CD4-positive, alpha-beta T cell treated with Interleukin-15 for 4 hours (primary cell): ENCODE measurements at places on chromosomes 4 and X.

DNA sequence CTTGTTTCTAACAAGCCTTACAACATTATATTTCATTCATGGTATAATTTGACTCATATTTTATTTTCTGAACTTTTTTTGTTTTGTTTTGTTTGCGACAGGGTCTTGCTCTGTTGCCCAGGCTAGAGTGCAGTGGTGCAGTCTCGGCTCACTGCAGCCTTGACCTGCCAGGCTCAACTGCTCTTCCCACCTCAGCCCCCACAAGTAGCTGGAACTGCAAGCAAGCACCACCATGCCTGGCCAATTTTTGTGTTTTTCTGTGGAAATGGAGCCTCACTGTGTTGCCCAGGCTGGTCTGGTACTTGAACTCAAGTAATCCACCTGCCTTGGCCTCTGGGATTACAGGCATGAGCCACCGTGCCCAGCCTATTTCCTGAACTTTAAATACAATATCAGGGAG is 42.5 kb downstream of the GRID2 start:
- no peak for DNase-seq

- no peak for DNase-seq
These were observed 66.5 kb upstream of the ZFP42 start for GRCh38 chr4:187929024-187929423.

GRCh38 chrX:122046815-122047214 is 999.4 kb downstream of the GLUD2 start:
- no peak for DNase-seq

DNA sequence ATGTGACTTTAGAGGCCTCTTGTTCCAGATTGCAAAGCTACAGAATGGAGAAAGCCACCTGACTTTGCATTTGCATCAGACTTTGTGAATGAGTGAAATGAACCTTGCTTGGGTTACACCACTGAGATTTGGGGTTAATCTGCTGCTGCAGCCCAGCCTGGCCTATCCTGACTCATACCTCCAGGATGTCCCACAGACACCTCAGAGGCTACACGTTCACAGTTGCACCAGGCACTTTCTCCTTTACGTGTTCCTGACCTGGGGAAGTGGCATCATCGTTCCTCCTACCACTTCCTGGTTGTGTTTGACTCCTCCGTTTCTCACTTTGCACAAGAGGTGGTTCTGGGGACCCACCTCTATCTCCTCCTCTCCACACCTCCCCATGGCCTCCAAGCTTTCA is 9.2 kb upstream of the SORCS2 start:
- DNase-seq, result no peak

DNA sequence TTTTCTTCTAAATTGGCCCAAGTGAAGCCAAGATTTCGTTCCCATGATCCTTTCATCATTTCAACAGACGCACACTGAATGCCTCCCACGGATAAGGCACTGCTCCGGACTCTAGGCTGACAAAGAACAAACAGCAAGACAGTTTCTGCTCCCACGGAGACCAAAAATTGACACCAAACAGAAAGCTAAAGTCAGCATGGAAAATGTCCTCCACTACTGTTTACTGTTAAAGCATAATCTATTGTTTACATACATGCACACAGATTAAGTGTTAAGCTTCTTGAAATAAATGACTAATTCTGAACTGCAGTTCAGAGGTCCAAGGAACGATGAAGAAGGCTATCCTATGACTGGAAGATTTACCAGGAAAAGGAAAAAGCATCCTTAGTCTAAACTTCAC is 199.6 kb downstream of the AASDH start:
- no peak for DNase-seq

DNA sequence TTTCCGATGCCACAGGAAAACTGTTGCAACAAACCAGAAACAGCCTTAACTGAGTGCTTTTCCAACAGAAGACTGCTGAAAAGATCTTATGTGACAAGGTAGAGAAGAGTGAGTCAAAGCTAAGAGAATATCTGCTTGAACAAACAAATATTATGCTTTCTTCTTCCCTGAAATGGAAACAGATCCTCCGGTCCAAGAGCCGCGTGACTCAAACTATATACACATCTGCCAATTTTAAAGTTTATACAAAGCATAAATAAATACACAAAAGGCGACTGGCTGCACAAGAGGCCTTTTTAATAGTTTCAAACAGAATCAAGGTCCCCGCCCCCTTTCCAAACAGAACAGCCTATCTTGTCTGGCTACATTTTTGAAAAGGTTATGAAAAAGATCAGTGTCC is 329.7 kb upstream of the F9 start:
- DNase-seq, result no peak

GRCh38 chrX:16063141-16063540 is 60.2 kb upstream of the GRPR start:
- DNase-seq, result no peak

DNA sequence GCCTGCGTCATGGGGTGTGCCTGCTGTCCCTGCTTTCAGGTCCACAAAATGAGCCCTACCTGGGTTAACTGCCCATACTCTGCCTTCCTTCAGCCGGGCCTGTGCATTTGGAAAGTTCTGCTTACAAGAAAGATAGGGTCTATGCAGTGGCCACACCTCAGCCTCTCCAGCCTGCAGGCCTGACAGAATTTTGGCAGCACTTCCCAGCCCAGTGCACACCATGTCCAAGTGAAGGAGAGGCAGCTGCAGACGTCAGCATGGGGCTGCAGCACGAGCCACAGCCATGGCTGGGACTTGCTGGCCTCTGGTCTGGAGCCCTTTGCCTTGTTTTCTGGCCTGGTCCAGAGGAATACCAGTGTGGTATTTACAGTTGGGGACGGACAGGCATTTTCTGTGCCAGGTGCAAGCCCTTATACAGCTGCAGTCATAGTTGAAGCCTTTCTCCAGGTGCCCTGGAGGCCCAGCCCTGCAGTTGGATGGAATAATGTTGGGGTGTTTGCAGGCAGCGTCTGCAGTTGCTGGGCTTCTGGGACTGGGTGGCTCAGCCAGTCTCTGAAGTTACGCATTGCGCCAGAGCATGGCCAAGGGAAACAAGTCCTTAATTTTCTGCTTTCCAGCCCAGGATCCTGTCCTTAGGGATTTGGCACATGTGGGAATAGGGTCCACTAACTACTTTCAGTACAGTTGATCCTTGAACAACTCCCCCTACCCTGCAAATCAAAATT is 26.2 kb downstream of the JADE1 start:
- no peak for DNase-seq

DNA sequence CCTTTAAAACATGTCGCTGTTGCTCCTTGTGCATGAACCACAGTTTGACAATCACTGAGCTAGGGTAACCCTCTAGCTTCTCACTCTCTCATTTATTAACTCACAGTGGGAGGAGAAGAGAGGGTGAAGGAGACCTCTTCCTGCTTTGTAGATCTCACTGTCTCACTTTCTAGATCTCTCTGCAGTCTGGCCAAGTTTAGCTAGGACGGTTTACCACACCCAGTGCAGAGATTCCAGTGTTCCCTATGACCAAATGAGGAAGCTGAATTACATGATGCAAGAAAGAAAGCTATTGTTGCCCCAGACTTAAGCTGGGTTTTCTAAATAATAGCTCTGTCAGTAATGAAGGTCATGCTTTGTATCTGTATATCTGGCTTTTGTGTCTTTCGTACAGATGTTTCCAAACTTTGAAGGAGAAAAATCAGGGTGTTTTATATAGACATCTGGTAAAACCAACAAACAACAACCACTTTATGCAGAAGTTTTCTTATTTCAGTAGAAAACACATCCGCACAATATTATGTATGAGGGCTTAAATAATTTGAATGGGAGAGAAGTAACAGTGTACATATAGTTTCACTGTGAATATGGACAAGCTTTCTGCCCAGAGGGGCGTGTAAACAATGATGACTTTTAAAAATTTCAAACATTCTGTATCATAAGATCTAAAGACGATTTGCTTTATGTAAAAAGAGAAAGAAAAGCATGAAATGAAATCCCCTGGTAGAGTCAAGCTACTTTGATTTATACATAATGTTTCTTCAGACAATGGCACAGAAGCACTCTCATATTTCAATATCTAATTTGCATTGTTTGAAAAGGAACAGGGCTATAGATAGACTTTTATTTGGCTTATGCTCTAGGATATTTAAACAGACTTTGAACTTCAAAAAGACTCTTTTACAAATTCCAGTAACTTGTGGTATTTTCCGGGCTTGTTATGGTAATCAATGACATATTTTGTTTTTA is 582.3 kb downstream of the FSTL5 start:
- no peak for DNase-seq

GRCh38 chr4:68176500-68176899 is 46.8 kb upstream of the TMPRSS11F start:
- no peak for DNase-seq

GRCh38 chrX:40055495-40055894 is 42.3 kb downstream of the BCOR start:
- DNase-seq, result no peak

GRCh38 chr4:41294445-41295062 is 37.8 kb downstream of the UCHL1 start:
- no peak for DNase-seq

GRCh38 chr4:38132107-38132673 is 172.0 kb downstream of the PTTG2 start:
- peak; percentile 84 for DNase-seq

- DNase-seq, result peak; percentile 21
These were observed 22.7 kb upstream of the MSN start for GRCh38 chrX:65644621-65645289.

DNA sequence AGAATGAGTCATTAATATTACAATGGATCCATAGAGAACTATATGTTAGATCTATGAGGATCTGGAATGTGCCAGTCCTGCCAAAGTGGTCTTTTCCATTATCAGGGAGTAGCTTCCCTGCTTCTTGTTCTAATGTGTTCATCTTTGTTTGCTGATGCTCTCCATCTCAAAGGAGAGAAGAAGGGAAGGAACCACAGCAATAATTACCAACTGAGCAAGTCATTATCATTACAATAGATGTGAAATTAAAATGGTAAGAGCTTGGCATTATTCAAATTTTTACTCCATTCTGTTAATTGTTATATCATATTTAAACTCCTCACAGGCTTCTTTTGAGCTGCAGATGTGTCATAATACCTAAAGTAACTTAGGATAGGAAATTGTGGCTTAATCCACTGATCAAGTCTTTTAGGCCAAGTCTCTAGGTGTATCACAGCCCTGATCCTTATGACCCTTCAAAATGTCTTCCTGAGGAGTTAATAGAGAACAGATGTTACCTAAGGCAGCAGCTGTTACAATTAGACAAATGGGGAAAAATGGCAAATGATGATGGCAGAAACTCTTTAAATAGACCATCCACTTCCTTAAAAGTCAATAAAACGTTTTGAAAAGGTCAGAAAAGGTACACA is 1492.7 kb upstream of the IGFBP7 start:
- no peak for DNase-seq

- no peak for DNase-seq
These were observed 1.0 kb upstream of the DDX60 start for GRCh38 chr4:168319486-168320019.

GRCh38 chrX:72045552-72046277 is 86.0 kb downstream of the RTL5 start:
- no peak for DNase-seq

DNA sequence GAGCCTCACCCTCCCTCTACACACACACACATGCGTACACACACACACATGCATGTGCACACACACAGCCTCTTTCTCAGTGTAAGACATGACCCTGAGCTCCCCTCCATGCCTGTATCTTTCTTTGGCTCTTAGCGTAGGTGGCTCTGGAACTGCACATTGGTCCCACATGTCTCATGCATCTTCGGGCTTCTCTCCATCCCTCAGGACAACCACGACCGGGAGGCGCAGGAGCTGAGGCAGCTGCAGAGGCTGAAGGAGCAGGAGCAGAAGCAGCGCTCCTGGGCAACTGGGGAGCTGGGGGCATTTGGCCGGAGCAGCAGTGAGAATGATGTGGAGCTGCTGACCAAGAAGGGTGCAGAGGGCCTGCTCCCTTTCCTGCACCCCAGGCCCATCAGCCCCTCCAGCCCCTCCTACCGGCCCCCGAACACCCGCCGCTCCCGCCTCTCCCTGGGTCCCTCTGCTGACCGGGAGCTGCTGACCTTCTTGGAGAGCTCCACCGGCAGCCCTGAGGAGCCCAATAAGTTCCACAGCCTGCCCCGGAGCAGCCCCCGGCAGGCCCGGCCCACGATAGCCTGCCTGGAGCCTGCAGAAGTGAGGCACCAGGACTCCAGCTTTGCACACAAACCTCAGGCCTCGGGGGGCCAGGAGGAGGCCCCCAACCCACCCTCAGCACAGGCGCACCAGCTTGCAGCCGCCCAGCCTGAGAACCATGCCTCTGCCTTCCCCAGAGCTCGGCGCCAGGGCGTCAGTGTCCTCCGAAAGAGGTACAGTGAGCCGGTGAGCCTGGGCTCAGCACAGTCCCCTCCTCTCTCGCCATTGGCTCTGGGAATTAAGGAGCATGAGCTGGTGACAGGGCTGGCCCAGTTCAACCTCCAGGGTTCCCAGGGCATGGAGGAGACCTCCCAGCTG is 38.6 kb downstream of the FHDC1 start:
- no peak for DNase-seq

DNA sequence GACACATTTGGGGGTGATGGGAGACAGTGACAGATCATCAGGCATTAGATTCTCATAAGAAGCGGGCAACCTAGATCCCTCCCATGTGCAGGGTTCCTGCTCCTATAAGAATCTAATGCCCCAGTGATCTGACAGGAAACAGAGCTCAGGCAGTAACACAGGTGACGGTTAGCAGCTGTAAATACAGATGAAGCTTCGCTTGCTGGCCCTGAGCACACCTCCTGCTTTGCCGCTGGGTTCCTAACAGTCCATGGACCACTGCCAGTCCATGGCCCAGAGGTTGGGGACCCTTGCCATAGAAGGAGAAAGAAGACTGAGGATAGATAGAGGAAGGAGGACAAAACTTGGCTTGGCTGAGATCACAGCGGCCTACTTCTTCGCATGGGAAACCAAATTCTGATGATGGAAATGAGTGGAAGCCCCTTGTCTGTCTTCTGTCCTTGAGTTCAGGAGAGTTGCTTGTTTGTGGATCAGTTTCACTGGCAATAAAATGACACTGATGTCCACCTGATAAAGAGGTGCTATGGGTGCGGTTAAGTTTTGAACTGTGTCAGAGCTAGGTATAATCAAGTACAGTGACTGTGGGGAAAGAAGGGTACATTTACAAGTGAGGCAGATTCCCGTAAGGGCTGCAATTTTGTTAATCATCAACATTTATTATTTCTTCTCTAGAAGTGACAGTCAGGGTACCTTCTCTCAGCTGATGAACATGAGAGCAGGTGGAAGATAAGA is 1.7 kb upstream of the TIFA start:
- DNase-seq, result peak; percentile 36

DNA sequence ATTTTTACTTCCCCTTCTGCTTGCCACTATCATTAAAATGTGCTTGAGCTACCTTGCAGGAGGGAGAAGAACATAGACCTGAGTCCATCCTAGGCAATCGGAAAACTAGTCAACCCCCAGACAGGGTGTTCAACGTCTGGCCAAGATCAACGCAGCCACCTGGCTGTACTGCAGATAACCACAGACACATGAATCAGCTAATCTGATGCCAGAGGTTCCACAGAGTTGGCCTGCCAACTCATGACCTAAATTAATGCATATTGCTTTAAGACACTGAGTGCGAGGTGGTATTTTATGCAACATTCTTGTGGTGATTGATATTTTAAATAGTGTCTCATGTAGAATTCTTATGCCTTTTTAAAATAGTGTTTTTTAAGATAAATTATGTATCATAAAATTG is 1283.8 kb upstream of the PABPC4L start:
- no peak for DNase-seq

- DNase-seq, result peak; percentile 18
These were observed 807 bp downstream of the PGRMC1 start for GRCh38 chrX:119236623-119237561.

- no peak for DNase-seq
These were observed 326.6 kb upstream of the ATOH1 start for GRCh38 chr4:93501946-93502345.
